ENCODE measurements at places on chromosomes 1 and 21.

DNA sequence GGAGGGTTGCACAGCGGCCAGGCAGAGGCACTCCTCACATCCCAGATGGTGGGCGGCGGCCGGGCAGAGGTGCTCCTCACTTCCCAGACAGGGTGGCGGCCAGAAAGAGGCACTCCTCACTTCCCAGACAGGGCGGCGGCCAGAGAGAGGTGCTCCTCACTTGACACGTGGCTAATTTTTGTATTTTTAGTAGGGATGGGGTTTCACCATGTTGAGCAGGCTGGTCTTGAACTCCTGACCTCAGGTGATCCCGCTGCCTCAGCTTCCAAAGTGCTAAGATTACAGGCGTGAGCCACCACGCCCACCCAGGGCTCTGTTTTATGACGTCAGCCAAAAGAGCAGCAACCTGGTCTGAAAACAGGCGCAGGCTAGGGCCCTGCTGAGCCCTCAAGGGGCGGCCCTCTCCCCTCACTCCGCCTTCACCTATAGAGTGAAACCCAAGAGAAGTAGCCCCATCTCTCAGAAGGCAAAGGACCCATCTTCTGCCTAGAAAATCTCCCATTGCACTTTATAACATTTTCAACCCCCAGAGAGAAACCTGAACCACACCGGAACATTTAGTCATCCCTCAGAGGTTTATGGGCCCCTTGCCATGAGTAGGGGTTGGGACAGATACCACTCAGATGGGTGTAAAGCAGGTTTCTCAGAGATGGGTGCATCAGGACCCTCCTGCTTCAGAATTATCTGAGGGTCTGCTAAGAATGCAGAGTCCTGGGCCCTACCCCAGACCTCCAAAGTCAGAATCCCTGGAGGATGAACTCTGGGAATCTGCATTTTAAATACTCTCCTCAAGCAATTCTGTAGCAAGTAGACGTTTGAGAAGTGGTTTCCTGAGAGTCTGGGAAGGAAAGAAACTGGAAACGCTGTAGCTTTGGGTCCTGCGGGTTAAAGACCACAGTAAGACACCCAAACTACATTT, 40.8 kb downstream of the CDK18 start:
- DNase-seq: no peak

DNA sequence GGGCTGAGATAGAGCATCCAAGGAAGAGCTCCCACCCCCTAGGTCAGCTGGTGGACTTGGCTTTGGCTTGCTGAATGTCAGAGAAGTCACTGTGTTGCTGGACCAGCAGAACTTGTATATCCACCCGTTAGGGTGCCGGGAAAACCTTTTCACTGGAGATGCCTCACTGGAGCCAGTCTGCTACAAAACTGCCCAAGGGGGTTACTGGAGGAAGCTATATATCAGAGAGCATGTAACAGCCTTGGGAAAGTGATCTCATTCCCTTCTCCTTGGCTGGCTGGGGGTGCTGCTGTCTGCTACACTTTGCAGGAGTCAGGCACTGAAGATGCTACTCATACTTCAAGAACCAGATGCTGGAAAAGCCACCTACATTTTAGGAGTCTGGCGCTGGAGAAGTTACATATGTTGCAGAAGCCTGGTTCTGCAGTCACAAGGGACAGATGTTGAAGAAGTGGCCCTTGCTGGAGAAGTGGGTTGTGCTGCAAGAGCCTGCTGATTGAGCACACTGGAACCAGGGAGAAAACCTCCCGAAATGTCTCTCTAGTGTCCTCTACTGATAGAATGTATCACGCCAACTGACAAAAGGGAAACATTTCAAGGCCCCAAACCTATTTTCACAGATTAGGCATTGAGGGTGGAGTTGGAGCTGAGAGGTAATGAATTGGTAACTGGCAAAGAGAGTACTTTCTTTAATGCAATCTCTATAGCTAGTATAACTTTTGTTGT, 250.6 kb downstream of the SPATA17 start:
- DNase-seq: no peak

GRCh38 chr1:38009088-38009840, 3.3 kb upstream of the UTP11 start:
- no peak for DNase-seq

GRCh38 chr1:182962554-182963115, 9.7 kb upstream of the SHCBP1L start:
- peak; percentile 71 for DNase-seq

- DNase-seq: peak; percentile 7
Measured at GRCh38 chr1:65393347-65393746, 27.1 kb upstream of the LEPR start.

DNA sequence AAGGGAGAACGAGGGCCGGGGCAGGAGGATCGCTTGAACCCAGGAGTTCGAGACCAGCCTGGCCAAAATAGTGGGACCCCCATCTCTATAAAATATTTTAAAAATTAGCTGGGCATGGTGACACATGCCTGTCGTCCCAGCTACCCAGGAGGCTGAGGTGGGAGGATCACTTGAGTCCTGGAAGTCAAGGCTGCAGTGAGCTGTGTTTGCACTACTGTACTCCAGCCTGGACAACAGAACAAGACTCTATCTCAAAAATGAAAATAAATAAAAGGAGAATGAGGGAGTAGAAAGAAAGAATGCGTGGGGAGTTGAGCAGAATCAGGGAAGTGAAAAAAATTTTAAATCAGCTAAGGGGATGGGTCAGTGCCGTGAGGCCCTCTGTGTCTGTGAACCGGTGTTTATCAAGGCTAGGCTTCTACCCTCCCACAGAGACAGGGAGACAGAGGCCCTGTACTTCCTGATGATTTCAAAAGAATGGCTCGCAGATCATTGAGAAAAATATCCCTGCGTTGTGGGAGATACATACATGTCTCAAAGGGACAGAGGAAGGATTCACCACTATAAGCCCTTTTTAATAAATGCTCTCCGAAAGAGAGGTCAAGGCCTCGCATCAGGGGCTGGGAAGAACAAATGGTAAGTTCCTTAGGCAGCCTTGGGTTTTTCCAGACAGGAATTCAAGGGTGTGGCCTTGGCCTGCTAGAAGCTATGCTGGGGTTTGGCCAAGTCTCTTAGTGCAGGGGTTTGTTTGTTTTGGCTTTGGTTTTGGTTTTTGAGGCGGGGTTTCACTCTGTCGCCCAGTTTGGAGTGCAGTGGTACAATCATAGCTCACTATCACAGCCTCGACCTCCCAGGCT, 20.7 kb downstream of the IL10RB start:
- DNase-seq: peak; percentile 12

- DNase-seq: no peak
Measured at GRCh38 chr21:25240974-25241373, 366.3 kb downstream of the MRPL39 start.

GRCh38 chr21:41480086-41480690, 27.8 kb downstream of the TMPRSS2 start:
- DNase-seq: no peak

- DNase-seq: no peak
Measured at GRCh38 chr1:72557446-72558049, 275.2 kb upstream of the NEGR1 start.

- no peak for DNase-seq
Measured at GRCh38 chr1:151553659-151554058, 13.6 kb downstream of the TUFT1 start.

DNA sequence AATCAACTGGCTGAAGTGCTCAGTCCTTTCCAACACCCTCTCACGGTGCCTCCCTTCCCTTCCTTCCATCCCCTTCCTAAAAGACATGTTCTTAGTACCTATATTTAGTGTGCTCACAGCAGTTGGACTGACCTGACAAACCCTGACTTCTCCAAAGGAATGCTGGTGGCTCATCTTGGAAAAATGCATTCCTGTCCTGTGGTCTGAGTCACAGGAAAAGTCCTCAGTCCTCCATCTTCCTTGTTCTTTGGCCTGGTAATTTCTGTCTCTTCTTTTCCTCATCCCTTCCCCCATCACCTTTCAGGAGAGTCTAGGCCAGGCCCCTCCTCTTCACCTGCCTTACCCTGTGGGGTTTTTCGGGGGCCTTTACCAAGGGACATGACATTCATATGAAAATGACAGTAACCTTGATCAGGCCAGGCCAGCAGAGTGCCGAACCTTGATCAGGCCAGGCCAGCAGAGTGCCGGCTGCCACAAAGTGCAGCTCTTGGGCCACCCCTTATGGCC, 7.2 kb downstream of the ATP1B1 start:
- peak; percentile 77 for DNase-seq

DNA sequence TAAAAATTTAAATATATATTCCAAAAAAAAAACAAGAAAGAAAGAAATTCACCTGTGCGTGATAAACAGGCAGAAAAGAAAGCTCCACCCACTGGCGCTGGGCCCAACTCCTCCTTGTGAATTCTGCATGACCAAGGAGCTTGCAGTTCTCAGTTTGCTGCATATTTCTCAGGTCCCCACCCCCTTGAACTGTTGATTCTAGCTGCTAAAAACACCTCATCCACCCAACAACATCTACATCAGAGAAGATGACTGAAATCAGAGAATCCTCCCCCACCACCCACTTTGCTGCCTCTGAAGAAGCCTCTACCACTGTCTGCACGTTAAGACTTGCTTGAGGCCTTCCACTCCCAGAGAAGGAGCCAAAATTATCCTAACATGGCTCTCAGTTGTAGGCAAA, 104.8 kb downstream of the RGS2 start:
- DNase-seq: no peak

DNA sequence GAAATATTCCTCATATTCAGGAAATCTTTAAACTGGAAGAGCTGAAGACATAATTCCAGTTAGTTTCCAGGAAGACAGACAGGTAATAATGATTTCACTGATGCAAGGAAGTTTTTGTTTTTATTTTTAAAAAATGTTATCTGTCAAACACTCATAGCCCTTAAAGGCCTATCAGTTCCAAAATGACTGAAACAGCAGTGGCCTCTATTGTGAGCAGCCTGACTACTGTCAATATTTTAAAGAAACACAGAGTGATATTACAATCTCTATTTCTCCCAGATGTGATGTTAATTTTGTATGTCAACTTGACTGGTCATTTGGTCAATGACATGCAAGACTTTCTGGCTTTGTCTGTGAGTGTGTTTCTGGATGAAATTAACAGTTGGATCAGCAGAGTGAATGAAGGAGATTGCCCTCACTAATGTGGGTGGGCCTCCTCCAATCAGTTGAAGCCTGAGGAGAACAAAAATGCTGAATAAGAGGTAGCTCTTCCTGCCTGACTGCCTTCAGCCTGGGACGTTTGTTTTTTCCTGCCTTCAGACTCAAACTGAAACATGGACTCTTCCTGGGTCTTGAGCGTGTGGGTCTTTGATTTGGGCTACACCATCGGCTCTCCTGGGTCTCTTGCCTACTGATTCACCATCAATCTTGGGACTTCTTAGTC, 31.3 kb upstream of the SLC30A10 start:
- DNase-seq: no peak

DNA sequence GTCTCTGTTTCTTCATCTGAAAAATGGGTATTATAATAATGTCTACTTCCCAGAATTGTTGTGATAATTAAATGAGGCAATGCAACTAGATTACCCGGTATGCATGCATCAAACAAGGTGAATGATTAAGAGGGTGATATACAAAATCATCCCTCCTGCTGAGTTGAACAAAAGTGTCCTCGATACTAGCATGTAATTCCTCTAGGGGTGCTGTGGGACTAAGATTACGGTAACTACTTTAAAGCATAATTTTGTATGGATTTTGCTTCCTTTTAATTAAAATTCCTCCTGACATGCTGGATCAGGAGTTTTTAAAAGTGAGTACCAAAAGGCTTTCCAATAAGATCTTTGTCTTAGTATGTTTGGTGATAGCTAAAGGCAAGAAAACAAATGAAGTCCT, 98.7 kb upstream of the PRMT6 start:
- no peak for DNase-seq

DNA sequence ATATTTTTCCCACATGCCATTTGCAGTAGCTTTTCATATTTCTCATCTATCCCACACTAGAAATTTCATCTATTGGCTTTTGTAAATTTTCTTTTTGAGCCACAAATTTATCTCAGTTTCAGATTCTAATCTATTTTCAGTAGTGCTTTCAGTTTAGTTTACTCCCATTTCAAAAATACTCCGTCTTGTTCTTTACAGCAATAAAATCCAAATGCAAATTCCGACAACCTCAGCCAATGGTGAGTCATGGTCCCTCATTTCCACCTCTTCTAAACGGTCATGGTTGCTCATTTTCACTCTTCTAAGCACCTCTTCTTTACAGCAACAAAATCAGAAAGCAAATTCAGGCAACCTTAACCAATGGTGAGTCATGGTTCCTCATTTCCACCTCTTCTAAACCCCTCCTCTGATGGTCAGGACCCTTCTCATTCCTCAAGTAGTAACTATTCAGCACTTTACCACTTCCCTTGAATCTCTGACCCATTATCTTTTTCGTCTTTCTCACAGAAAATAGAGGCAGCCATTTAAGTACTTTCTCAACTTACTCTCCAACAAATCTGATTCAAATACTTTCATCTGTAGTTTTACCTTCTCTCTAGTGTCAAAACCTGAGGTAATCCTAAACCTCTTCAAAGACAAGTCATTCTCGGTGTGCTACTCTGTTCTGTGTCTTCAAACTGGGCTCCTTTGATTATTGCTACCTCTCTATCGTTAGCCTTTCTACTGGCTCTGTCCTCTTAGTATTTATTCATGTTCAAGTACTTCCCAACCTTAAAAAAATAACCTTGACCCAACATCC, 34.4 kb downstream of the C21orf91 start:
- no peak for DNase-seq

GRCh38 chr1:75582725-75583261, 28.1 kb downstream of the SLC44A5 start:
- DNase-seq: no peak

GRCh38 chr1:234971586-234972297, 156.9 kb downstream of the TOMM20 start:
- no peak for DNase-seq

- no peak for DNase-seq
Measured at GRCh38 chr1:233679030-233679429, 65.1 kb downstream of the KCNK1 start.

DNA sequence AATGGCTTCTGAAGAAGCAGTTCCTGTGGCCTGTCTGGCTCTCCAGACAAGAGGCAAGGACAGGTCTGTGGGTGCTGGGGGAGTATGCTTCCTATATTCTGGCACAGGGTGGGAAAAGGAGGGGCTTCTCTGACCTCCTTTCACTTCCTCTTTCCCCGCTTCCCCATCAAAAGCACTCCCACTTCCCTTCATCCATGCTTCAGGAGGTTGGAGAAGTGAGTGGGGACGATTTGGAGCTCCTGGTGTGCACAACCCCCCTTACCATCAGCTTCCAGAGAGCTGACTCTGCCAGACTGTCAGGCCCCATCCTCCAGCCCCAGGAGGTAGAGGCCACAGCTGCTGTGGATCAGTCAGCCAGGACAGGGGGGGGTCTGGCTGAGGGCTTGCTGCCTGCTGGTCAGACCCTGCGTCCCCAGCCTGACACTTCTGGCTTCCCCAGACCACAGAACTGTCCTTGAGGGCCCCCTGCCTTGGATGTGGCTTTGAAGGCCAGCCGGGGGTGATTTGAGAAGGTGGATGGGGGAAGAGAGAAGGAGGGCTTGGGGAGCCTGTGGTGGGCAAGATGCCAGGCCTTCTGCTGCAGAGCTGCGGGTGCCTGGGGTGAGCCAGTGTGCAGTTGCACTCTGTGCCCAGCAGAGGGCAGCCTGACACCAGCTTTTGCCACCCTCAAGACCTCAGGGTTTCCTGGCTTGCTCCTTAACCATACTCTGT, 21.5 kb upstream of the TMEM222 start:
- peak; percentile 62 for DNase-seq

- DNase-seq: no peak
Measured at GRCh38 chr1:39890273-39890672, 7.0 kb upstream of the TRIT1 start.

- no peak for DNase-seq
Measured at GRCh38 chr1:154609398-154610380, 1.7 kb upstream of the ADAR start.

All from AG04449 (cell line).